ENCODE measurements at places on chromosomes 5 and 9.

- DNase-seq = no peak
Observed at GRCh38 chr9:113948891-113949570, 72.9 kb downstream of the ZNF618 start.

GRCh38 chr5:39578887-39579497, 154.2 kb upstream of the DAB2 start:
- no peak for DNase-seq

DNA sequence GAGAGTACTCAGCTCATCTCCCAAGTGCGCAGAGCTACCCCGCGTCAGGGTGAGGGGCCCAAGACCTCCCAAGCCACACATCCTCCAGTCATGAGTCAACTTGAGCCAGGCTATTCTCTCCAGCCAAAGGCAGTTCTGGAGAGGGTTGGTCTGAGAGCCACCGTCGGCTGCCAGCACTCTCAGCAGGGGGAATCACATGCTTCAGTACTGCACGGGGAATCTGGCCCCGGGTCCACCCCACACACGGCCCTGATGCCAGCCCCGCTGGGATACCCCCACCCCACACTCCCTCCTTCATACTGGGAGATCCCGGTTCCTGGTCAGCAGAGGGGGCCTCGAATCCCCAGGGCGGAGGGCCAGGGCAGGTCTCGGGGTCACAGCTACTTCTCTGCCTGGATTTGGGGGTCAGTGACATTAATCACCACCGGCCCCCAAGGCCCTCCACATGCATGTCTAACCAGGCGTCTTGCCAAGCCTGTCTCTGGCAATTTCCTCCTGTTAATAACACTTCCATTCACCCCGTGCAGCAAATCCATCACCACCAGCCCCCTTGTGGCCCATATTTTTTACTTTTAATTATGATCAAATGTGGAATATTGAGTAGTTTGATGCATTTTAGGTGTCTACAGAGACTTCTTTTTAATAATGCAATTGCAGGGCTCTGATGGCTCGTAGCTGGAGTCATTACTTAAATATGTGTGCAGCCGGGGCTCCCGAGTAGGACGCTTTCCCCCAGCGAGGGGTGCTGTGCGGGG, 102.9 kb upstream of the PPP1R26 start:
- no peak for DNase-seq

- DNase-seq = no peak
Observed at GRCh38 chr9:83247732-83248131, 184.8 kb upstream of the RASEF start.
